Psoas muscle (tissue), 8 donors: ENCODE measurements at places on chromosomes 7 and 10. TPM values are rescaled to one million over a fixed set of nuclear protein-coding genes. Genes with fewer than 3 reads are reported as not detected.

DNA sequence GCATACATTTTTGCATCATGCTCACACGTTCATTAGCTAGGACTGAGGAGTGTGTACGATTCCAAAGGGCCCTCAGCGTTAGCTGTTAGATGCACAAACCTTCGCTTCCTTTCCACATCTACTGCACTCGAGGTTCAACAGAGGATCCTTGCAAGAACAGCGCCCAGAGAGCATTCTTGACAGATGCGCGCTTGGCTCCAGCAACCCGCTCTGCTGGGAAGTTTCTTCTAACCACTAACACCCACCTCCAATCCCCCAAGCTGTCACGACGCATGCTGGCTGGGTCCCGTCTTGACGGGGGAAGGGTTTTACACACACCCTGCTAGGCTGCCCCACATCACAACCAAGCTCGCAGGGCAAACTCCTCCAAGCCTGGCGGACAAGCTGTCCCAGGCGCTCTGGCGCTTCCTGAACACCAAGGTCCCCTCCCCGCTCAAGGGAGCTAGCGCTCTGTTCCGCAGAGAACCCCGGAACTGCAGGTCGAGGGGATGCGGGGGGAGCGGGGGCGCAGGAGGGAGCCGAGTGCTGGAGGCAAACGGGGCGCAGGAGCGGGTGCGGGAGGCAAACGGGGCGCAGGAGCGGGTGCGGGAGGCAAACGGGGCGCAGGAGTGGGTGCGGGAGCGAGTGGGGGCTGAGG is 653 bp upstream of the ADRB1 start:
- DNase-seq = peak; percentile 29

GRCh38 chr10:4522296-4523000 is 303.6 kb upstream of the AKR1E2 start:
- DNase-seq = no peak

The FANK1 gene
- total RNA-seq = not detected

- DNase-seq = no peak
Measured at GRCh38 chr10:49559476-49559875, 20.6 kb upstream of the ERCC6 start.

DNA sequence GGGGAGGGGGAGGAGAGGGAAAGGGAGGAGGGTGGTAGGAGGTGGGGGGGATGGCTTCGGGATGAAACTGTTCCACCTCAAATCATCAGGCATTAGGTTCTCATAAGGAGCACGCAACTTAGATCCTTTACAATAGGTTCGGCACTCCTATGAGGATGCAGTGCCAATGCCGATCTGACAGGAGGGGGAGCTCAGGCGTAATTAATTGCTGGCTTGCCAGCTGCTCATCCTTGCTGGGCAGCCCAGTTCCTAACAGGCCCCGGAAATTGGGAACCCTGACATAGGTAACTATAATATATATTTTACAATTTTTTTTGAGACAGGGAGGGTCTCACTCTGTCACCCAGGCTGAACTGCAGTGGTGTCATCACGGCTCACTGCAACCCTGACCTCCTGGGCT is 118.8 kb upstream of the SFMBT2 start:
- no peak for DNase-seq

DNA sequence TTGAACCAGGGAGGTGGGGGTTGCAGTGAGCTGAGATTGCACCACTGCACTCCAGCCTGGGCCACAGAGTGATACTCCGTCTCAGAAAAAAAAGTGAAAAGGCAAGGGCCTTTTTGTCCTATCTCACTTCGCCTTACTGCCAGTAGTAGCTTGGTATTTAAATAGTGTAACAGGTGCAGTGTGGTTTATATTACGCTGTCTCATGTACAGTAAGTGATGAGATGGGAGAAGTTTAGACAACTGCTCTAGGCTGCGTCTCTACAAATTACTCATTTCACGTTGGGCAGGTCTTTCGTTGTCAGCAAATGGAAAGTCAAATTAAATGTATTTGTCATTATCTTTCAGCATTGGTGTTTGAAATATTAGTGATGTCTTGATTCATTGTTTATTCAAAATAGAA is 15.5 kb upstream of the PFKFB3 start:
- DNase-seq = no peak

GRCh38 chr10:80168679-80169380 is 36.3 kb downstream of the PLAC9 start:
- DNase-seq = no peak
